ENCODE measurements at places on chromosomes 1 and 21. TPM values are rescaled to one million over a fixed set of nuclear protein-coding genes. Genes with fewer than 3 reads are reported as not detected.

- no peak for DNase-seq
Observed at GRCh38 chr1:58908561-58909560, 125.0 kb upstream of the JUN start.

DNA sequence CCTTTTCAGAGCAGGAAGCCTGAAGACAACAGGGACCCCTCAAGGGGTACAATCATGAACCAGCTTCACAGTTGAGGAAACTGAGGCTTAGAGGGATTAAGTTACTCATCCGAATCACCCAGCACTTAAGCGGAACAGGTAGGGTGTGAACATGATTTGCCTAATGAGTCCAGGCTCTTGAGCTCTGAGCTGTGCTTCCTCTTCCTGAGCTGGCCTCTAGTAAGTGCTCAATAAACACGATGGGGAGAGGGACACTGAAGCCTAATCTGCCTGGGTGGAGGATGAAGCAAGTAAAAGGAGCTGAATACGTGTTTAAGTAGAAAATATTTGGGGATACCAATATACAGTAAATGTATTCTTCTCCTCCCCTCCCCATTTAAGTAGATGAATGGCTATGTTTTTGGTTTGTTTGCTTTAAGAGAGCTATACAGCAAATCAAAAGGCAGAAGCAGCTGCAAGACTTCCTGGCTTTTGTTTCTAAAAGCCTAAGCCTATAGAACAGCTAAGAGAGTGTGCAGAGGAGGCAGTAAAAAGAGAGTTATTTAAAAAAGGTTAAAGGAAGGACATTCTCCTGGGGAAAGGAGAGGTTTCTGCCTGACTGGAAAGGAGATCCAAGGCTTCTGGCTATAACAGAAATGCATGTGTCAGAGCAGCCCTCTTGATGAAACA lies 20.5 kb downstream of the STPG1 start:
- DNase-seq = no peak

- no peak for DNase-seq
Observed at GRCh38 chr1:70910013-70910412, 137.6 kb downstream of the PTGER3 start.

DNA sequence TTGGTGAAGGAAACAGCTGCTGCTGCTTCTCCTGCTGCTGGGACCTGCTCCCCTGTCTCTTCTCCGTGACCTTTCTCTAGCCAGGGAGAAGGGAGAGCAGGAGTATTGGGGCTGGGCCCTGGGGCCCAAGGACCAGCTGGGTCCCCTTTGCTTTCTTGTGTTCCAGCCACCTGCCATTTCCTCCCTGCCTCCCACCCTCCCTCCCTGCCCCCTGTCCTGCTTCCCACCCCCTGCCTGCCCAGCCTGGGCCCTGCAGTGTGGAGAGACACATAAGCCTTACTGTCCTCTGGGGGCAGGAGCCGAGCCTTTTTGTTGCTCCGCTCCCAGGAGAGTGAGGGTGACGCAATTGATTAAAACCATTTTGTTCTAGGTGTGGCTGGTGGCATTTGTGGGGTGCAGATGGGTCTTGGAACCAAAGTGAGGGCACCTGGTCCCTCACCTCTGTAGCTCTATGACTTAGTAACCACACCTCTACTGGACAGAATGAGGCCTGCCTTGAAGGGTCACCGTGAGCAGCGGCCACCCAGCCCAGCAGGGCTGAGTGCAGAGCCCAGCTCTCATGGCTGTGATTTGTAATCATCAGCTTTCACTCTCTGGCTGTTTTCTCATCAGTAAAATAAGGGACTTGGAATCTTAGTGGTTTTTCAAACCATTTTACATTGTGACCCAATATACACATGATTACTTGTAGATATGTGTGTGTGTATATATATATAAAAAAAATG lies 13.9 kb upstream of the TMEM222 start:
- DNase-seq = no peak

GRCh38 chr1:21673277-21673780 lies 4.2 kb upstream of the RAP1GAP start:
- DNase-seq = peak; percentile 57

- DNase-seq = peak; percentile 99
Observed at GRCh38 chr1:202034683-202035462, 24.5 kb downstream of the ELF3 start.

- no peak for DNase-seq
Observed at GRCh38 chr1:236129306-236129705, 13.0 kb upstream of the GPR137B start.

DNA sequence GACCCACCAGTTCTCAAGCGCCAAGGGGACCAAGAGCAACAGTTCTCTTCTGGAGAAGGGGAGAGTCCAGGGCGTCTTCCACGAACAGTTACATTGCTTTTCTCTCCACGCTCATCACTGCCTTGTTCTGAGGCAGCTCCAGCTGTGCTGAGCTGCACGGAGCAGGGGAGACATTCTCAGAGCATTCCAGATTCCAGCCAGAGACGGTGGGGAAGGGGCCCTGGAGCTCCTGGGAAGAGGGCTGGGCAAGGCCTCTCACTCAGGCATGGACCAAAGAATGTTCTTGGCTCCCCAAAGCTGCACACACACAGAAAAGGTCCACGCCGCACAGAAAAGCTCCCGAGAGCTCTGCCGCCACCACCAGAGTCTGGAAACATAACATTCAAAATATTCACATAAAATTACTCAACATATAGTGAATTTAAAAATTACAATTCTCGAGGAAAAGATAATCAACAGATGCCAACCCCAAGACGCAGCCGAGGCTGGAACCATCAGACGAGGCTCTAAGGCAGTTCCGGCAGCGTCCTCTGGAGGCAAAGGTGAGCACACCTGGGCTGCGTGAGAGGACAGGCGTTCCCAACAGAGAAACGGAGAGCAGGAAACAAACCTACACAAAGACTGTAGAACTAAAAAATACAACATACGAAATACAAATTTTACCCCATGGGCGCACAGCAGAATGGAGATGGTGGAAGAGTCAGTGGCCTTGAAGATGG lies 40.5 kb downstream of the UBE2G2 start:
- no peak for DNase-seq

GRCh38 chr1:18953731-18954231 lies 2.7 kb downstream of the IFFO2 start:
- no peak for DNase-seq

GRCh38 chr1:31302709-31303441 lies 6.0 kb downstream of the ZCCHC17 start:
- no peak for DNase-seq

DNA sequence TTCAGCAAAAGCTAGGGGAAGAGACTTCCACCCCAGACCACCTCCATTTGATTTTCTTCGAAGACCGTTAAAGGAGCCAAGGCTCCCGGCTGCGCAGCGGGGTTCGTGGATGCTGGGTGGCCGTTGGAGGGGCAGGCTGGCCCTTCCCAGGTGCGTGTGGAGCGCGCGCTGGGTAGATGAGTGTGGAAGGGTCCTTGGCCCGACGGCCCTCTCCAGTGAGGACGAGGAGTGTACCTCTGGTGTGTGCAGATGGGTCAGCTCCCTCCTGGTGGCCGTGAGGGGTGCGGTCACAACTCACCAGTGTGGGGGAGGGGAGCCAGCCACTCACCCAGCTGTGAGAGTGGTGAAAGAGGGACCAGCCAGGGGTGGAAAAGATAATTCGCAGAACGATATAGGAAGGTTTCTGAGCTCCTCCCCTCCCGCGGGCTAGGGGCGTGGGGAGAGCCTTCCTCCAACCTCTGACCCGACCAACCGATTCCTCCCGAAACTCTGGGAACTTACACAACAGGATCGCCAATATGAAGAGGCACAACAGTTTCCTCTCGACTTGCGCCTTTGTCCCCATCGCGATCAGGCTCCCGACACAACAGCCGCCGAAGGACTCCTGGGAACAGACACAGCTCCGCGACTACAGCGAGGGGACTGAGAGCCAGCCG lies at the start of gene F11R:
Gene F11R, minus strand, starts transcription at position 644 of the 656 bp plus-strand sequence. Its CDS starts 79 bp downstream, at position 565.
- DNase-seq = no peak

DNA sequence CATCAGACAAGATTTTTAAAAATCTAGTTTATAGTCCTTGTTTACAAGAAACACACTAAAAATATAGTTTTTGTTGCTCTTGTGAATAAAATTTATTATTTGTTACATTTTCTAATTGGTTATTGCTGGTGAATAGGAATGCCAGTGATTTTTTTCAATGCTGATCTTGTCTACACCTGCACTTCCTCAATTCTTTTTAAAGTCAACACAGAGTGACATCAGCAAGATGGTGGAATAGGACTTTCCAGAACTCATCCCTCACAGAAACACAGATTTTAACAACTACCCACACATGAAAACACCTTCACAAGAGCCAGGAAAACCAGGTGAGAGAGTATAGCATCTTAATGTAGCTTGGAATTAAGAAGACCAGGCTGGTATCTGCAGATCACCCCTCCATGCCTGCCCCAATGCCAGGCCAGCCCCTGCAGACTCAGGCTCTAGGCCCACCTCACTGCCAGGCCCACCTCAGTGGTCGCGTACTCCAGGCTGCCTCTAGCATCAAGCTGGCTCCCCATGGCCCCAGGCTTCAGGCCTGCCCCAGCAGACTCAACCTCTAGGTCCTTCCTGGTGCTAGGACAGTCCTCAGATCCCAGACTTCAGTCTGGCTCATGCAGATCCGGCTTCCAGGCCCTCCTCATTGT lies 117.6 kb downstream of the WDR3 start:
- no peak for DNase-seq

GRCh38 chr1:243390162-243390791 lies 134.4 kb downstream of the SDCCAG8 start:
- DNase-seq = no peak

DNA sequence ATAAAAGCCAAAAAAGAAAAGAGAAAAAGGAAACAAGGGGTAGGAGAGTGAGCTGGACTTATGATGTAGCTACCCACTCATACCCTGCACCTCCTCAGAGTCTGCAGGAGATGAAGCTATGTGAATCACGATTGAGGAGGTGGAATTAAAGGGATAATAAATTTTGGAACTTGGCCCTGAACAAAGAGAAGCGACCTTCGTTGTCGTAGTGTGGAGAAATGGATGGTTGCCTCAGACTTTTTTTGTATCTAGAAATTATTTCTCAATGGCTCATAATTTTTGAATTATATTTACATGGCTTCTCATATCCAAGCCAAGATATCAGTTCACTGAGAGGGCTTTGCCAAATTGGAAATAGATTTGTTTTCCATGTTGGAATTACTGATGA lies 37.8 kb upstream of the SIPA1L2 start:
- DNase-seq = no peak

DNA sequence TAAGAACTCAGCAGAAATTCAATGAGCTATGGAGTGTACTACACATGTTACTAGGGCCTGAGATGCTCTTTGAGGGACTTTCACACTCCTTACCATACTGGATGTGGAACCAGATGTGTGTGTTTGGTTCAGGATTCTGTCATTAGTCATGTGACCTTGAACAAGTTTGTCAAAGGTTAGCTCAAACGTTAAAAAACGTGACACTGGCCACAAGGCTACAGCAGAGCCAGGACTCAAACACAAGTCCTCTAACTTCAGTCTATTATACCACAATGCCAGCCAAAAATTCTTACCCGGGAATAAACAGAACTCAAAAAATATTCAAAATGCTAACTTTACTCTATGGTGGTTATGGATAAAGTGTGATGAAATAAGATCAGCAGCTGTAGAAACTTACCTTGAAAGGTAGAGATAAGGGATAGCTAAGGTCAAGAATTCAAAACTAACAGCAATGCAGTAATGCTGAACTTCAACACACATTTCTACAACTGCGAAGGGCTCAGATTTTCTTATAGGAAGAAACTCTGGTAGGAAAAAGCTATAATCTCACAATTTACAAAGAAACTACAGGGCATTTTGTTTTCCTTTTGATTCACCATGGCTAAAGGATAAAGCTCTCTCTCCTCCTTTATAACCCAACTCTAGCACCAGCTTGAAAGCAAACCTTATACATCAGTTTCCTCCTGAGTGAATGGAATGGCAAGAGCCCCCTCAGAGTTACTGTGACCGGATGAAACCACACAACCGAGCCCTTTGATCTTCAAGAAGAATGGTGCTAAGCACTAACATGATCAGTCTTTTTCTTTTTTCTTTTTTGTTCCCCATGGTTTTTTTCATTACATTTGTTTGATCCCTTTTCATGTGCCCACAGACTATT lies 233.9 kb downstream of the SLC45A1 start:
- DNase-seq = no peak

DNA sequence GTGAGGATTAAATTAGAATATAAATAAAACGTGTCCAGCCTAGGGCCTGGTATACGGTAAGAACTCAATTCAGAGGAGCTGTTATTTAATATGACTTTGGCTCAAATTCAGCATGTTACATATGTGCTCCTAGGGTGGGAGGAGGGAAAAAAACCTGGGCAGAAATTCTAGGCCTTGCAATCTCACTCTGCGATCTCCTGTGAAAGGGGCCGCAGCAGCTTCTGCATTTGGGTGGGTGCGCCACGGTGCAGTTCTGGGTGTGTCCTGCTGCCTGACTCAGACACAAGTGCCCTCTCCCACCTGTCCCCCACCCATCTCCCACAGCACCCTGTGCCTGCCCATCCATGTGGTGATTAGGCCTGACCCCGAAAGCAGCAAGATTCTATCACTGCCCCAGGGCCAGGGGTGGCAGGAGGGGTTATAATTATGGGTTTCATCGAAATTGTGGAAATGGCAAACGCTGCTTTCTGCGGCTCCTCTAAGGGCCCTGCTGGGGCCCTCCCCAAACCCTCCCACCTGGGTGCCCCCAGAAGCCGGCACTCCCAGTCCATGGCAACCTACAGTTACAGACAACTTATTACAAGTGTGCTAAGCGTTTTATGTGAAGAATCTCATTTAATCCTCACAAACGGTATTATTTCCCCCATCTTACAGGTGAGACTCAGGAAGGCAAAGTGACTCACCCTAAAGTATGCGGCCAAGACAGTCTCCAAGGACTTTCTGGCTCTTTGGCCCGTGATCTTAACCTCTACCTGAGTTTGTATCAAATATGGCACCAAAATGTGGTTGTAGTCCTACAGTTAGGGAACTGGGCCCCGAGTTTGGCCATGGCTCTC lies 25.5 kb upstream of the GRHL3 start:
- DNase-seq = no peak

- no peak for DNase-seq
Observed at GRCh38 chr1:196598942-196599748, 9.1 kb downstream of the KCNT2 start.

DNA sequence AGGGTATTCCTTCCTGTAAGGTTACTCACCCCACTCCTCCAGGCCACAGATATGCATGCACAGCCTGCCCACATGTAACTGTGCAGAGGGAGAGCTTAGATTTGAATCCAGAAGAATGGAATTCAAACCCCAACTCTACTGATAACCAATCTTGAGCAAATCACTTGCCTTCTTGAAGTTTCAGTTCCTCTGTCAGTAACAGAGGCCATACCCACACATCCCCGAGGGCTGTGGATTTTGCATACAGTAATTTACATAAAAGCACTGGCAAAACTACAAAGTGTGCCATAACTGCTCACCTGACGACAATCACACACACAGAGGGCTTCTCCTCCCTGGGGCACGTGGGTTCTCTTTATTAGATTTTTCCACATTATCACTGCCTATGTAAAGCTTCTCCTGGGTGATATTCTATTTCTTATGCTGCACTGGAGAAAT lies 18.6 kb downstream of the CD247 start:
- DNase-seq = no peak

The ABCA4 gene
- 1.1 TPM for total RNA-seq

The FCRL6 gene
- total RNA-seq = not detected

The KCNJ15 gene
- 0.06 TPM for total RNA-seq

The FMN2 gene
- 5.2 TPM for total RNA-seq

The ABCG1 gene
- total RNA-seq = 9.0 TPM

The CHRM3 gene
- 3.4 TPM for total RNA-seq

The MAN1A2 gene
- 12.7 TPM for total RNA-seq

The UBE2Q1 gene
- total RNA-seq = 34.9 TPM

The GBP6 gene
- not detected for total RNA-seq

The ZBTB8B gene
- total RNA-seq = 0.02 TPM

The ERG gene
- 0.25 TPM for total RNA-seq

All from H4 (cell line).